ENCODE measurements at places on chromosomes 12 and 14. TPM values are rescaled to one million over a fixed set of nuclear protein-coding genes. Genes with fewer than 3 reads are reported as not detected.

FOXN4 gene
- not detected for total RNA-seq

GRCh38 chr12:39123580-39124253, 218.3 kb upstream of the CPNE8 start:
- no peak for DNase-seq

GRCh38 chr12:124506145-124506831, 61.1 kb downstream of the NCOR2 start:
- DNase-seq: no peak

RFX4 gene
- not detected for total RNA-seq

GRCh38 chr14:101823511-101824120, 62.1 kb downstream of the PPP2R5C start:
- DNase-seq: peak; percentile 79

GRCh38 chr12:95300286-95300685, 82.7 kb downstream of the VEZT start:
- no peak for DNase-seq

All from CD8-positive, alpha-beta T cell (primary cell).